ENCODE measurements at places on chromosomes 6 and 20.
A peak's percentile ranks its signal among the peaks of the same experiment; 100 is the strongest.

- DNase-seq, result no peak
Observed at GRCh38 chr6:36674942-36675341, 3.6 kb upstream of the CDKN1A start.

DNA sequence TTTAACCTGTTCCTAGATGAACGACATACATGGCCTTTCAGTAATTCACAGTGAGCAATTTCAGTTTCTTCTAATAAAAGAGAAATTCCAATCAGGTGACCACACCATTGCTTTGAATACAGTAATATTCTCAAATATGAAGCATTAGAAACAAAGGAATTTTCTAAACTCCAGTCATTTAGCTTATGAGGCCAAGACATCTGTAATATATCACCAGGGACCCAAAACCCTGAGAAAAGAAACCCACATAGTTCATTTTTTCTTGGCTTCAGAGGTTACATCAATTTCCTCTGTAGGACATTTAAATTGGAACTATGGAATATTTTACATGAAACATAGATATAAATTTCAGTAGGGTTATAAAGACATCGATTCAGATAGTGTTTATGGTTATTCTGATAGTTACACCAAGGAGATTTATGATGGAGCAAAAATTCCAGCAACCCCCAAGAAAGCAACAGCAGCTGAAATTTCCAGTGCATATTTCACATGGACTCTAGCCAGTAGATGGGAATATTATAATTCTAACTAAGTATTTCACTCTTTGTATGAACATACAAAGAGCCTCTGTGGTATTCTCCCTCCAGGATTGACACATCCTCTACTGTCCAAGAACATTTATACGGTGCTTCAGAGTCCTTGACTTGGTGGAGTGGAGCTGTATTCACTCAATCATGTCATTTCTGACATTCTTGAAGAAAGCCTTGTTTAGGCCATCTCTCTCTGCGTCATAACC, 82.9 kb downstream of the ADGRG6 start:
- DNase-seq, result no peak

- DNase-seq, result no peak
Observed at GRCh38 chr20:58436868-58437645, 48.0 kb downstream of the VAPB start.

GRCh38 chr20:50719328-50719727, 12.1 kb upstream of the PARD6B start:
- DNase-seq, result no peak

- DNase-seq, result no peak
Observed at GRCh38 chr6:136624347-136624746, 74.1 kb upstream of the MAP7 start.

GRCh38 chr6:56652994-56653393, 10.3 kb upstream of the DST start:
- no peak for DNase-seq

DNA sequence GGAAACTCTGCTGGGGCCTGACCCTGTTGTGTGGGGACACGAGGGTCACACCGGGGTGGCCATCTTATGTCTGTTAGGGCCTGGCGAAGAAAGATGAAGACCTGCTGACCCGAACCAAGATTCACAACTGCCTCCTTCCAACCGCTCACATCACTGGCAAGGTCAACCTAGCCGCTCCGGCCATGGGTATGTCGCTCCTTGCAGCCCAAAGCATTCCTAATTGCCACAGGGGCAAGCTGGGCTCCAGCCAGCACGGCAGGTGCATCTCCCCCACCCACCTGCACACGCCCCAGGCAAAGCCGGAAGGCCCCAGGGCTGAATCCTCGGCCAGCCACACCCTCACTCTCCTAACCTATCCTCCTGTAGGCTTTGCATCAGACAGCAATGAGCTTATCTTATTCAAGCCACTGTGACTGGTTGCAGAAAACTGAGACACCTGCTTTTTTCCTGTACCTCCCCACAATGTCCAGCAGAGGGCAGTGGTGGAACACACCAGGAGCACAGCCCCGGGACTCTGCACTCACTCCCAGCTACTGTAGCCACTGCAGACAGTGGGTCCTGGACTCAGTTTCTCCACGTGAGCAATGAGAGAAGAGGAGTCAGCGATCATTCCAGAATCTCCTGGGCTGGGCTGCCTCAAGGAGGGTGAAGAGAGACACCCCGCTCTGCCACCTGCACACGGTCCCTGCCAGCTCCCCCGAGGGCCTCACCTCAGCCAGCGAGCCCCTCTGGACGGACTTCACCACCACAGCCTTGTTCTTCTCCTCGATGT, 170.2 kb downstream of the PREX1 start:
- DNase-seq, result peak; percentile 63

GRCh38 chr6:112939563-112939962, 592.4 kb downstream of the RFPL4B start:
- no peak for DNase-seq

- DNase-seq, result no peak
Observed at GRCh38 chr6:166903027-166903426, 53.3 kb downstream of the RNASET2 start.

- DNase-seq, result no peak
Observed at GRCh38 chr6:44044154-44044539, 83.1 kb downstream of the MRPL14 start.

DNA sequence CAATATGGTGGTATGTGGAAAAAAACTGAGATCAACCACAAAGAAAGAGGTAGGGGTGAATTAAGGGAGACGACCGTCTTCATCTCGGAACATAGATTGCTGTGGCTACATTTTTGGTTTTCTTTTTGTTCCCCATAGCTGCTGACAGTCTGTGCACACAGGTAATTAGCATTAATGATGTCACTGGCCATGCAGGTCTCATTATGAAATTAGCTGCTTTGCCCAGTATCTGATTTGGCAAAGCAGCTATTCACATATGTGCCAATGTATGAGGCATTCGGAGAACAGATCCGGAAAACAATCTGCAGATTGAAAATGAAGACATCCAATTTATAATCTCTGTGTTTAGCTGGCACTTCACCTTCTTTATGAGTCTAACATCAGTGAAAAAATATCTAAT, 13.1 kb downstream of the NOX3 start:
- DNase-seq, result no peak

- no peak for DNase-seq
Observed at GRCh38 chr20:15643713-15644112, 929.5 kb downstream of the KIF16B start.

DNA sequence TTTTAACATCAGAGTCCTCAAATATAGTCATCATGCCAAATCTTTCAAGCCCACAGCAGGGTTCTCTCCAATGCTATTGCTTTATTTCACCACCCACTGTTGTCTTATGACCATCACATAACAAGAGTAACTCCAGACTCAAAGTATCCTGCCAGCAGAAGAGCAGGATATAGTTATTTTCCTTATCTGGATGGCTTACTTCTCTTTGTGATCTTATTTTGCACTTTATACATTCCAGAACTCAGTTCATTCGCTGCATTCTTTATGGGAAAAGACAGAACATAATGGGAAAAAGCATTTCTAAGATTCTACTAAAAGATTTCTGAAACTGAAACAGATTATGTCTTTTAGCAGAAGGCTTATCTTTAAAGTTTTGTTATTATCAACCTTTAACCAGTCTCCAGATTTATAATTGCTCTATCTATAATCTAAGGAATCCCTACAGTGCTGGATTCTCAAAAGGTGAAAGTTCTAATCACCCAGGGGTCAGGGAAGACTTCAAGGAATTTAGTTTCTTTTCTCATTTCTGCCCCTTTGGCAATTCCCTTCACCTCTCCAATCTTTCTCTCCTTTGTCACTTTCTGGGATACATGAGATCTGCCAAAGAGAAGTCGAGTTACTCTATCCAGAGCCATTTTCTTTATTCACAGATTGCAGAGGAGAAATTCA, 190.4 kb downstream of the TPBG start:
- no peak for DNase-seq

GRCh38 chr20:45867819-45868176, 10.4 kb downstream of the ZSWIM3 start:
- DNase-seq, result no peak

- DNase-seq, result no peak
Observed at GRCh38 chr6:135852746-135853145, 1.2 kb downstream of the PDE7B start.

DNA sequence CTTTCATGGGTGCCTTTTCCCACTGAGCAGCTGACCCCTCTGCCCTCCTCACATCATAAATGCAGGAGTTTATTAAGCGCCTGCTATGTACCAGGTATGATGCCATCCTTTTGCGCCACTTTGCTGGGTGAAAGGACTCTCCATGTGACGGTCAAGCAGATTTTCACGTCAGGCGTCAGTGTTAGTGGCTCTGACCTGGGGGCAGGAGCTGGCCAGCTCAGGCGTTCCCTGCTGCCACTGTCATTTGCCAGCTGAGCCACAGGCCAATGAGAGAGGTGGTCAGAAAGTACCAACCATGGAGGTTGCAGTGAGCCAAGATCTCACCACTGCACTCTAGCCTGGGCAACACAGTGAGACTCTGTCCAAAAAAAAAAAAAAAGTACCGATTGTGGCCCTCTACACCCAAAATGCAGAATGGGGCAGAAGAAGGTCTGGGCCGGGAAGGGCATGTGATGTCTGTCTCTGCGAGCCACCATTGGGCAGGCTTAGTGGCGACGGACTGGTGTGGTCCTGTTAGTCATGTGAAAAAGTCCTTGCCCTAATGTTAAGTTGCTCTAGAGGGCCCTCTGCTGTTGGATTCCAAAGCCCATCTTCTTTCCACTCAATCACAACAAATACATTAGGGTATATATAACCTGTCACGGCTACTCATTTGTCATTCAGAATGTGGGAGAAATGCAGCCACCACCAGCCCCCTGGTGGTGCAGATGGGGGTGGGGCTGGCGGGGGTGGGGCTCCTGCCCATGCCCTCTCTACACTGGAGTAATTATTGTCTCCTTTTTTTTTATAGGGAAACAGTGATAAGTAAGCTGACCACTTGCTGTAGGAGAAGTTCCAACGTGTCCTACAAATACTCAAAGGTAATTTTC, 18.4 kb upstream of the SLC22A1 start:
- DNase-seq, result no peak

DNA sequence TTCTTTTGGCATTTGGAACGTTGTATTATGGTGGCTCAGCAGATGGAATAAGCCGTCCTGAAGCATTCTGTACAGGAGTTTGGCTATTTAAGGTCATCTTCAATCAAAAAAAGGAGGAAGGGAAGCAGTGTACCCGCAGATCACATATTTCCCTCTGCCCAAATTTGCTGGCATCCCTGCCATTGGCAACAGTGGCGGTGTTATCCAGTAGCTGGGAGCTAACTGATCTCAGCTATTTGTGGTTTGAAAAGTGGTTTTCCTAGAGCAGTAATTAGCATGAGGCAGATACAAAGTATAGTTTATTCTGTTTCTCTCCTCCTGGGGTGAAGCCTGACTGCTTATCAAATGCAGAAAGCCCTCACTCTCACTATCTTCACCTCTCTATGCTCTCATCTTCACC, 576.8 kb downstream of the QKI start:
- no peak for DNase-seq

DNA sequence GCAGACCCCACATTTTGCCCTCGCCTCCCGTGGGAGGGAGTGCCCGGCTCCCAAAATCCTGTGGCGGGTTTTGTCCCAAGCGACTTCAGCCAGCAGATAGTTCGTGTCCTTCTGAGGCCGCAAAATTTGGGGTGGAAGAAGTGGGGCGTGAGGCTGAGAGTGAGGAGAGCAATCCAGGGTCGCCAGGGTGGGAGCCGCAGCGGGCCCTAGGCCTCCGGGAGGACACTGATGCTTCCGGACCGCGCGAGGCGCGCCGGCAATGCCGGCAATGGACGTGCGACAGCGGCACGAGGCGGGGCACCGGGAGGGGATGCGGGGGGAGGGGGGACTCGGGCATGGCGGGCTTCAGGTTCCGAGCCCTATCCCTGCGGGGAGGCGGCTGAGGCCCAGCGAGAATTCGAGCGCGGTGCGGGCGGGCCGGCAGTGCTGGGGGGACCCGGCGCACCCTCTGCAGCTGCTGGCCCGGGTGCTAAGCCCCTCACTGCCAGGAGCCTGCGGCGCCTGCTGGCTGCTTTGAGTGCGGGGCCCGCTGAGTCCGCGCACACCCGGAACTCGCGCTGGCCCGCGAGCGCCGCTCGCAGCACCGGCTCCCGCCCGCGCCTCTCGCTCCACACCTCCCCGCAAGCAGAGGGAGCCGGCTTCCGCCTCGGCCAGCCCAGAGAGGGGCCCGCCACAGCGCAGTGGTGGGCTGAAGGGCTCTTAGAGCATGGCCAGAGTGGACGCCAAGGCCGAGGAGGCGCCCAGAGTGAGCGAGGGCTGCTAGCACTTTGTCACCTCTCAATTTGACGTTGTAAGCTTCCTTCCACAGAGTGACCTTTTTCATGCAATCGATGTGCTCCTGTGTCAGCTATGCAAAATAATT, 143.8 kb downstream of the LPA start:
- peak; percentile 85 for DNase-seq

DNA sequence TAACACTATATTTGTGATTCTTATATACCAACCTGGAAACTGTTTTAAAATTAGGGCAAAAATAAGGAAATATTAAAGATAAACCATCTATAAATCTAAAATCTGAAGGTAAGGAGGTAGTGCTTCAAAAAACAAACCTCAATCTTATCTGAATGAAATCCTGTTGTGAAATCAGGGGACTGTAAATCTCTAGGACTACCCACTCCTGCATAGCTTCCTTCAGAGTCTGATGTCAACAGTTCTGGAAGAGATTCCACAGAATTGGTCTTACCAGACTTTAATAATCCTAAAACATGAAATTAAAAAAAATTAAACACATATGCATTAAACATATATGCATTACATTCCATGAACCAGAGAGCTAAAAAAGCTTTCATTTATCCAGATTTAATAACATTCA, 51.4 kb downstream of the IBTK start:
- DNase-seq, result no peak

DNA sequence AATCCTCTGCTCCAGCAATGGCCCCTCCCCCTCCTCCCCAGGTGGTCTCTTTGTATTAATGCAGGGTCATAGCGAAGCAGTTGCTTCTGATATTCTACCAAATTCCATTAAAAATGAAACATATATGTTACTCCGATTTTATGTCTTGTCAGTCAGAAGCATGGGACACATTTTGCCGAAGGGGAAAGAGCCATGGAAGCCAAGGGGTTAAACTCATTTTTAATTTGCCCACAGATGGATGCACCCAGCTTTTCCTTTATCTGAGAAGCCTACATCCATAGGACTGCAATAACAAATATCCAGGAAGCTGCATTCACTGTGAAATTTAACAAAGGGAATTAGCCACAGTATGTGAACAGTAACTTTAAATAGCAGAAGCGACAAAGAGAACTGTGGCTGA, 688.2 kb downstream of the QKI start:
- no peak for DNase-seq

- no peak for DNase-seq
Observed at GRCh38 chr20:38935285-38935684, 9.1 kb downstream of the FAM83D start.

- no peak for DNase-seq
Observed at GRCh38 chr6:167441715-167442206, 116.9 kb downstream of the TTLL2 start.

DNA sequence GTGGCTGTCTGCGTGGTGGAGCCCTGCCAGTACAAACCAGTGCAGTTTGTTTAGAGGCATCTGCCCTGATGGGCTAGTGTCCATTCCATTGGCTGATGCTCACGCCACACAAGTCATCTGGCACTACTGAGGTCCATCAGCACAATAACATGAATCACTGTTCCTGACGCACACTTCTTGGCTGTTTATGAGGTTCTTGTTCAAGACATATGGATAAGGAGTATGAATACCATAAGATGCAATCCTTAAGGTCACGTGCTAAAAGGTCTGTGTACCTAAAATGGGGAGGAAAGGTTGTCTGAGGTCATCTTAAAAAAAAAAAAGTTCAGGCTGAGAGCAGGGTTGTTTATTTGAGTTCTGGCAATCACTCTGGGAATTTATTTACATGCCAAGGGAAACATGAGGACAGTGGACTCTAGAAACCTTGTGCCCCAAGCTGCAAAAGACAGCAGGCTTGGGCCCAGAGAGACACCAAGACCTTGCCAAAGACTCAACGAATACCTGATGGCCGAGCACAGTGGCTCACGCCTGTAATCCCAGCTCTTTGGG, 54.1 kb upstream of the SHLD1 start:
- DNase-seq, result no peak

Measured in activated T-cell treated with anti-CD3 and anti-CD28 coated beads, Interleukin-2, amount 50 U/mL, for 1 hour (primary cell).